ENCODE measurements at places on chromosomes 5 and 9.

GRCh38 chr5:61931236-61931635 lies 374.8 kb upstream of the KIF2A start:
- no peak for DNase-seq

DNA sequence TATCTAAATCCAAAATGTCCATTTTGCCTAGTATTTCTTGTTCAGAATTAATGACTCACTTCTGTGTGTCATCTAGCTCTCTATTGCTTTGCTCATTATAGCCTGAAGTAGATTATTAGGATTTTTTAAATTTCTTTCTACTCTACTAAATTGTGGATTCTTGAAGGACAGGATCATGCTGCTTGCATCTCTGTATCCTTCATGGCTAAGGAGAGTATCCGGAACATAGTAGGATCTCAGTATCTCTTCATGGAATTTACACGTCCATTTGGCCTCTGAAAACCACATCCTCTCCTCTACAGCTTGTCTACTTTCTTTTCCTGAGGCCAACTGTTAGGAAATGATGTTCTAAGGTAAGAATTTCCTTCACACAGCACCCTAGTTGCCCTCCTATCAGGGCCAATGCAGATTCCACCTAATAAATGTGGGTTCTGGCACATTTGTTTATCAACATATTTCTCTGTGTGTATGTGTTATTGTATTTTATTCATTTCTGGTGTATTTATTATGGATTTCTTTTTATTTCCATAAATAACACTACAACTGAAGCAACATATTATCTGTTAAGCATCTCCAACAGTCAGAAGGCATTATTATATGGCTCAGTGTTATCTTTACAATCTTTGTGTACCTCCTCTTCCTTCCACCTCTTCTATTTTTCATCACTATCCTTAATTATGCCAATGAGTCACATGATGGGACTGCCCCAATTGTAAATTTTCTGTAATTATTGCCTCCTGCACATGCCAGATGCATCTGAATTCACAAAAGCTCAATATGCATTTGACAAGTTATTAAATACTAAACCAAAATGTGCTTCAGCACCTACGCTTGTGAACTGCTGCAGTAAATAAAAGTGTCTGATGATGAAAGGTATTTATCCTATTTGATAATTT lies 557.8 kb upstream of the TLE4 start:
- no peak for DNase-seq

GRCh38 chr5:91956738-91957137 lies 573.6 kb upstream of the ARRDC3 start:
- no peak for DNase-seq

DNA sequence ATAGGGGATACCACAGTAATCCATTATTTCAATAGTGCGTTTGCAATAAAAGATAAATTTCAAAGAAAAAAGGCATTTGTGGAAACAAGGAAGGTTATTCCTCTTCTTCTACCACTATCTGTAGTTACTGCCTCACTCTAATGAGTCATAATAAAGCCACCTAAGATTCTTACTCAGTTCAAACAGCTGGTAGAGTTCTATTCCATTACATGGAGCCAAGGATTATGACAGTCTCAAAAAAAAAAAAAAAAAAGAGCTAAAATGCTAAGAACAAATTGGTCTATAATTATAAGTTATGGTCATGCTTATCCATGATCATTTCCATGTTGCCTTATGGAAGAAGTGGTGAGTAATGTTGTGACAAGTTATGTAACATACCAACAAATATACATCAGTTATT lies 46.3 kb downstream of the DENND1A start:
- DNase-seq: no peak

GRCh38 chr9:137974746-137975526 lies 97.4 kb downstream of the CACNA1B start:
- peak; percentile 19 for DNase-seq

DNA sequence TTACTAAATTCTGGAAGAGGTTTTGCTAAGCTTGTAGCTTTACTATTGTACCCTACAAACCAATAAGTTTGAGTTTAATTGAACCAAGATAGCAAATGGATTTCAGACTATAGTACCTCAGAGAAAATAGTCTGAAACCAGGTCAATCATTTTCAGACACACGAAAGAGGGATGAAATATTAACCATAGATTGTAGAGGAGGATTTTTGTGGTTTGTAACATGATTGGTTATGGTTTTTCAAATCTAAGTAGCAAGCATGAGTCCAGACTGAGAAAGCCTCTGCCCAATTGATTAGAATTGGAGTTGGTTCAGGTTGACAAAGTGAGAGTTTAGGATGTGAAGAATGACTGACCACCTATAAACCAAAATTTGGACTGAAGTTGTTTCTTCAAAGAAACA lies 562.7 kb upstream of the DMAC1 start:
- no peak for DNase-seq

DNA sequence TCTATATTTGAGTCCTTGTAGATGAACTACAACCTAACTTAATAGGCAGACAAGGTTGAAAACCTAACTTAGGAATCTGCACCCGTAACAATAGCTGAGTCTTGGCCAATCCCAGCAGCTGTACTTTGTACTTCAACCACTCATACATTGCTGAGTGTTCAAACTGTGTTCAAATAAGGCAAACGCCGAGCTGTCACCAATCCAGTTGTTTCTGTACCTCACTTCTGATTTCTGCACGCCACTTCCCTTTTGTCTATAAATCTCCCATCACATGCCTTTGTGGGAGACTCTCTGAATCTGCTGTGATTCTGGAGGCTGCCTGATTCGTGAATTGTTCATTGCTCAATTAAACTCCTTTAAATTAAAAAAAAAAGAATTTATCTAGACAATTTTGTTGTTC lies 167.8 kb upstream of the TUT7 start:
- no peak for DNase-seq

GRCh38 chr9:73042155-73042554 lies 89.3 kb upstream of the ALDH1A1 start:
- DNase-seq: no peak

Data from Right ventricle myocardium superior (tissue), 1 donor.